ENCODE measurements at places on chromosomes 13 and 19.
A peak's percentile ranks its signal among the peaks of the same experiment; 100 is the strongest.

DNA sequence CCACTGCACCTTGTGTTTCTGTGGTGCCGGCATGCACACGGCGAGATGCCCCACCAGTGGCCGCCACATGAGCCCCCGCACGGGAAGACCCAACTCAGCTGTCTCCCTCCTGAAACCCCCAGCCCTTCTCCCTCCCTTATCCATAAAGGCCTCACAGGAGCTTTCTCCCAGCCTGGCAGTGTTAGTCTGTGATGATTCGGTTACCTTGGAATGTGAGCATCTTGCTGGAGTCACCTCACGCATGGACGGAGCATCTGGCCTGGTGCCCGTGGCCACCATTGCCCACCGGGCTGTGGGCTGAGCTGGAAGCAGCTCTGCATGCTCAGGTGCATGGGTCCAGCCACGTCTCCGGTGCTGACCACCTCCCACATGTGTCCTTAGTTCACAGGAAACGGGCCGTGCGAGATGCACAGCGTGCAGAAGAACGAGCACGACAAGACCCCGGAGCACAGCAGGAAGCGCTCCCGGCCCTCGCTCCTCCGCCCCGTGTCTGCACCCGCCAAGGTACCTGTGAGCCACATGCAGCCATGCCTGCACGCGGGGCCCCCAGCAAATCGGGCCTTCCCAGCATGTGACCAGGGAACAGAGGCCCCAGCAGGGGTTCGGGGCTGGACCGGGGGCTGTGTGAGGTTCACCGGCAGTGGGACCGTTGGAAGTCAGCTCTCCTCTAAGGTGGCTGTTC lies 22.0 kb downstream of the SIN3B start:
- no peak for DNase-seq

DNA sequence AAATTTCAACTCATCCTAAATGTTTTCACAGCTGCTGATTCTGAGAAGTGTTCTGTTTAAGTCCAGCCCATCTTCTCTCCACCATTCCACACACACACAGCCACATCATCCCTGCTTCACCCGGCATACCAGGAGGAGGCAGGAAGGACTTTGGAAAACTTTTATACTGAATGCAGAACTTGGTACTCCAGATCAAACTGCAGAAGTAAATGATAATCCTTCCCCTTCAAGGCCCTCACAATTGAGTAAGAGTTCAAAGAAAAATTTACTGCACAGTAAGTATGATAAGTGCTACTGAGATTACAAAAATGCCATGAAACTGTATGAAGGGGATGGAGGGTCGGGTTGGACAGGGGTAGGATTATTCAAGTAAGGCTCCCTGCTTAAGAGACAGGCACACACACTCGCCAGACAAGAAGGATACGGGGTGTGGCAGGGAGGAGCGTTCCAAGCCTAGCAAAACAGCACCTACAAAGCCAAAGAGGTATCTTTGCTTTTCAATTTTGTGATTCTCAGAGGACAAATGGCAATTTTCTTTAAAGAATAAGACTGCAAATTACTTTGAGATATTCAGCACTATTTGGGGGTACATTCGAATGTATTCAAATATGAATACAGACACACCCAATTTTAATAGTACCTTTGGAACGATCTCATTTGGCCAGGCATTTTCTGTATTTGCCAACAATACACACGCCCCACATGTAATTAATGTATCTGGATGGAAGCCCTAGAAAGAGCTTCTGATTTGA lies 2.5 kb downstream of the USP12 start:
- no peak for DNase-seq

- no peak for DNase-seq
Measured at GRCh38 chr19:42403586-42403985, 13.5 kb upstream of the CNFN start.

GRCh38 chr13:93708308-93709075 lies 481.9 kb downstream of the GPC6 start:
- no peak for DNase-seq

- peak; percentile 39 for DNase-seq
Measured at GRCh38 chr19:42140125-42140754, 8.0 kb upstream of the POU2F2 start.

GRCh38 chr13:40228990-40229389 lies 437.5 kb downstream of the FOXO1 start:
- no peak for DNase-seq

GRCh38 chr13:28306325-28306724 lies 168.0 kb downstream of the PAN3 start:
- DNase-seq, result no peak

DNA sequence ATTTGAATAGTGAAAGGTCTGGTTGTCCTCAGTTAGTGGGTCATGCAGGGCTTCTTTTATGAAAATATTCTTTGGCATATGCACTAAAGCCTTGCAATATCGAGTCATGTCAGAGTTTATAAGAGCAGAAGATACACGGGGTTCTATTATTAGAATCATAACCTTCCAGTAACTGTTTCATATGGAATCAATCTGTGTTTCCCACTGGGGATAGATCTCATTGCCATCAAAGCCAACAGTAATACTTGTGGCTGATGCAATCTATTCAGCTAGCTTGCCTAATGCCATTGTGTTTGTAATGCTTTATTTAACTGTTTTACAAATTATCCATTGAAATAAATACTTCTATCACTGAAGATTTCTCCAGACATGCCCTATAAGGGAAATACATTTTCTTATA lies 746.9 kb upstream of the PCDH9 start:
- DNase-seq, result no peak

DNA sequence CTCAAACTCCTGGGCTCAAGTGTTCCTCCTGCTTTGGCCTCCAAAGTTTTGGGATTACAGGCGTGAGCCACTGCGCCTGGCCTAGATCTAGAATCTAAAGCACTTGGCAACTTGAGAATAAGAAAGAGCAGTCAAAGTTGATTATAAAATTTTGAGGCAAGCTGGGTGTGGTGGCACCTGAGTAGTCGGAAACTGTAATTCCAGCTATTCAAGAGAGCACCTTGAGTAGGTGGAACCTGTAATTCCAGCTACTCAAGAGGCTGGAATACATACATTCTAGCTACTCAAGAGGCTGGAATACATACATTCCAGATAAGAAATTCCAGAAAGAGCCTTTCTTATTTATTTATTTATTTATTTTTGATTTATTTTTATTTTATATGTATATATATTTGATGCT lies 8.3 kb upstream of the NAA16 start:
- no peak for DNase-seq

DNA sequence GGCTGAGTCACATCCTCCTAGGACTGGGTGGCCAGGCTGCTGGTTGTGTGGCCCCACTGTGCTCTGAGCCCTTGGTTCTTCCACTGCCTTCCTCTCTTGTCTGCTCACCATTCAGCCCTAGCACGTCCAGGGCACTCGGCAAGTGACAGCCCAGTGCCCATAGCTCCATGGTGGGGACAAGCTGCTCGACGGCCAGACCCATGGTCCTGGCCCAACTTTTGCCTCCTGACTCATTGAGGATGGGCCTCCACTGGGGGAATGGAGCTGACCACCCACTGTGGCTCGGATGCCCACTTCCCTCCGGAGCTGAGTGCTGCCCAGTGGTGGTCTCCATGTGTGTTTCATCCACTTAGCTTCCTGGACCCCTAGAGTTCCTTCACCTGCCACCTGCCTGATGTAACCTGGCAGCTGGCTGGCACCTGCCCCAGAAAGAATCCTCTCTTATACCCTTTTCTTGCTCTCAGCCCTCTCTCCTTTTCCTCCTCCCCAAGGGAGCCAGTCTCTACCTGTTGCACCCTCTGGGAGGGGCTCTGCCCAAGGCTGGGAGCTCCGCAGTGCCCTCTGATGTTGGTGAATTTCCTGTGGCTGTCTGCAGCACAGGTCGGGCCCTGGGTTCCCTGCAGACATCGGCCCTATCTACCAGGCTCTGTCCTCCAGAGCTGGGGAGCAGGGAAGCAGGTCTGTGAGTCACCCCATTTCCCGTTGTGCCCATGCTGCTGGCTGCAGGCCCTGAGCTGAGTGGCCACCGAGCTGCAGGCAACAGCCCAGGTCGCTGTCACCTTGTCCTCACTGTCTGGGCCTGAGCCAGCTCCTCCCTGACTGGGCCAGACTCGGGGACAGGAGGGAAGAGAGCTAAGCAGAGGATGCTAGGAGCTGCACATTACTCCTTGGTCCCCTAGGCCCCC lies 7.4 kb downstream of the CHST8 start:
- DNase-seq, result no peak

- no peak for DNase-seq
Measured at GRCh38 chr13:22278336-22278929, 607.6 kb downstream of the FGF9 start.

GRCh38 chr19:39918183-39918651 lies 16.2 kb downstream of the FCGBP start:
- DNase-seq, result peak; percentile 61

DNA sequence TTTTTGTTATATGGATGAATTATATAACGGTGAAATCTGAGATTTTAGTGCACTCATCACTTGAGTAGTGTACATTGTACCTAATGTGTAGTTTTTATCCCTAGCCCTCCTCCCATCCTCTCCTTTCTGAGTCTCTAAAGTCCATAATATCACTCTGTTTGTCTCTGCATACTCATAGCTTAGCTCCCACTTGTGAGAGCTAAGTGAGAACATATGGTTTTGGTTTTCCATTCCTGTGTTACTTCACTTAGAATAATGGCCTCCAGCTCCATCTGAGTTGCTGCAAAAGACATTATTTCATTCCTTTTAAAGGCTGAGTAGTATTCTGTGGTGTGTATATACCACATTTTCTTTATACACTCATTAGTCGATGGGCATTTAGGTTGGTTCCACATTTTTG lies 94.0 kb downstream of the SLC10A2 start:
- DNase-seq, result no peak

- DNase-seq, result no peak
Measured at GRCh38 chr13:98475522-98475921, 101.4 kb downstream of the STK24 start.

GRCh38 chr19:8250596-8250995 lies 41.4 kb downstream of the CERS4 start:
- no peak for DNase-seq

- no peak for DNase-seq
Measured at GRCh38 chr19:5993648-5994358, 15.9 kb upstream of the RANBP3 start.

GRCh38 chr19:18895824-18896341 lies at the start of gene CERS1:
CERS1 (minus strand) TSS chr19:18896158; CDS start chr19:18896072, 86 bp downstream.
- DNase-seq, result no peak

GRCh38 chr19:31804668-31805067 lies 455.4 kb upstream of the TSHZ3 start:
- DNase-seq, result no peak
